Central memory CD4-positive, alpha-beta T cell (primary cell): ENCODE measurements at places on chromosomes 12 and 14.

DNA sequence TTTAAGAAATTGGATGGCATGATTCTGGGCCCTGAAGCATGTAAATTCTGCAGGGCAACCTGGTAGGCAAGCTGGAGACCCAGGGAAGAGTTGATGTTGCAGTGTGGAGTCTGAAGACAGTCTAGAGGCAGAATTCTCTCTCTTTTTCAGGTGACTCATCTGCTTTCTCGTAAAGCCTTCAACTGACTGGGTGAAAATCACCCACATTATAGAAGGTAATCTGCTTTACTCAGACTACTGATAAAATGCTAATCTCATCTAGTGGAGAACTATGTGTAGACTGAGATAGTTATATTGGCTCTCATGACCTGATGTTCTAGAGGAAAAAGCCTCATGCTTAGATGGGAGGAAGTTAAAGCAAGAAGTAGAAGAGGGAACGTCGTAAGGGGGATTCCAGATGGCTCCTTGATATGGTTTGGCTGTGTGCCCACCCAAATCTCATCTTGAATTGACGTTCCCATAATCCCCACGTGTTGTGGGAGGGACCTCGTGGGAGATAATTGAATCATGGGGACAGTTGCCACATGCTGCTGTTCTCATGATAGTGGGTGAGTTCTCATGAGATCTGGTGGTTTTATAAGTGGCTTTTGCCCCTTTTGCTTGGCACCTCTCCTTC is 723.8 kb downstream of the BCL11B start:
- no peak for DNase-seq

GRCh38 chr14:45641541-45641940 is 388.5 kb upstream of the MIS18BP1 start:
- DNase-seq: no peak

GRCh38 chr12:42946871-42947381 is 357.4 kb upstream of the PRICKLE1 start:
- DNase-seq: no peak

GRCh38 chr14:52310541-52310940 is 3.6 kb upstream of the PTGER2 start:
- no peak for DNase-seq

GRCh38 chr12:72102150-72102549 is 163.5 kb downstream of the TPH2 start:
- DNase-seq: no peak

GRCh38 chr14:101022121-101022520 is 118.6 kb upstream of the RTL1 start:
- no peak for DNase-seq

DNA sequence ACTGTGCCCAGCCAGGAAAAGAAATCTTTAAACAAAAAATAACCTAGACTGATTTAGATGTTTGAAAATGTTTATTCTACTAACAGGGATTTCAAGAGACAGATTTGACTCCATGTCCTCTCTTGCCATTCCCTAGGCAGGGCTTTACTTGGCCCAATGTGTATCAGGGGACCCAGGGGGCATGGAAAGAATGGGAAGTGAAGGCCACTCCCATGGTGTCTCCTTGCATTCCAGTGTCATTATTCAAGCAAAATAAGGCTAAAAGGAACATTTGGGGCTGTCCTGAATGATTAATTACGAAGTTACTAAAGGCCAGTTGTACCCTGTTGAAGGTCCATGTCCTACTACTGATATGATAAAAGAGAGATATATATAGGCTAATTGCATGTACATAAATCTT is 151.9 kb upstream of the ATF7IP start:
- no peak for DNase-seq

DNA sequence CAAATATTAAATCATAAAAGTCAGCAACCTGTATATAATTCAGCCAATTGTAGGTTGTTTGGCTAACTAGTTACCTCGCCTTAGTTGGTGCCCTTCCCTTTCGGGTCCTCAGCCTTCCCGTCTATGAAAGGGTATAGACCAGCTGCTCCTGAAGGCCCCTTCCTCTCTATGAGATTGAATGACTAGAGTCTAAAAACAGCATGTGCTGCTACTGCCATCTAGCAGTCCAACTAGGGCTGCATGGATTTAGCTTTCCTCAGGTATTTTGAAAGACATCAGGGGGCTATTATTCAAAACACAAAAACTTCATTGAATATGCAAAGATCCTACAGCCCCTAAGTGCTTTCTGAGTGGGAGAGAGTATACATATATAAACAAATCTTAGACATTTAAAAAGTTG is 37.0 kb upstream of the TMEM263 start:
- no peak for DNase-seq

DNA sequence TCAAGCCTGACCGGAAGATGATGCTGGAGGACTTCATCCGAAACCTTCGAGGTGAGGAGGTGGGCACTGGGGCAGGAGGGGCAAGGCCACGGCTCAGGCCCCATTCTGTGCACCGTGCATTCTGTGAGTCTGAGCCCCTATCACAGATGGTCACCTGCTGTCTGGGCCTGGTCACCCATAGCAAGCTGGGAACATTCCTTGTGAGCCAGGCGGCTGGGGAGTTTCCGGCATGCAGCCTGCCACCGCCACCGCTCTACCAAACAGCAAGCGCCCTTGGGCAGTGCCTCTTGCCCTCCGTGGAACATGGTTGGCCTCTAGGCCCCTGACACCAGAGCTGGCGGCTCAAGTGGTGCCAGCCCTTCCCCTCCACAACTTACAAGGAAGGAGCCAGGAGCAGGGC is 56.3 kb downstream of the SLC6A12 start:
- DNase-seq: no peak

GRCh38 chr12:50017641-50018040 is 7.7 kb downstream of the RACGAP1 start:
- DNase-seq: no peak

- DNase-seq: peak; percentile 52
Observed at GRCh38 chr12:6460751-6461371, 9.0 kb downstream of the TAPBPL start.

GRCh38 chr12:56838621-56839488 is 75.7 kb downstream of the HSD17B6 start:
- DNase-seq: no peak
